ENCODE measurements at places on chromosomes 11 and 22. TPM values are rescaled to one million over a fixed set of nuclear protein-coding genes. Genes with fewer than 3 reads are reported as not detected.

DNA sequence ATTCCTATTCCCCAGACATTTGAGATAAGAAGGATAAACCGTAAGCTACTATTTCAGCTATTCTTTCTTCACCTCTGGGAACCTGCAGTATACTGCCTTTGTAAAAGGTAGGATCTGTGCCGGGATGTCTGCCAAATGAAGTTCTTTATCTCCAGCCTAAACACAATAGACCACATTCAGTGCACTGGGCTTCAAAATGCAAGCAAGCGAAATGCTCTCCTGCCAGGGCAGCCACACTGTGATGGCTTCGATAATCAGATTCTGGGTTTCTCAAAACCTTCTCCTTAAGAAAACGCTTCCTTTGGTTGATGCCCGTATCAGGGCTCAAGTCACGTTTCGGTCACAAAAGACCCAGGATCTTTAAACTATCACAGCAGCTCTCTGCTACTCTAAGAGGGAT, 299.5 kb upstream of the B3GAT1 start:
- no peak for DNase-seq

DNA sequence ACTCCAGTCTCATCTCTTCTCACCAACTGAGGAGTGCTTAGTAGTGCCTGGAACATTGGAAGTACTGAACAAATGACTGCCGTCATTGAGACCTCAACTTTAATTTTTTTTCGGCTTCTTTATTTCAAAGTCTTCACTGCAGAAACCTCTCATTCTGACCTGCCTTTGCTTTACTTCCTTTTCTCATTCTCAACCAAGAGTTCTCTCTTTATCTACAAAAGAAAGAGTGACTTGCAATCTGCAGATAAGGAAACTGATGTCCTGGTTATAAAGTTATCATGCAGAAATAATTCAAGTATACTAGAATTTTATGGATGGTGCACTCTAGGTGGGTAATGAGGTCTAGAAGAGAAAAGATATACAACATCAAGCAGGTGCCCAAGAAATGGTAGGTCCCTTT, 1.2 kb upstream of the EED start:
- DNase-seq = no peak

DNA sequence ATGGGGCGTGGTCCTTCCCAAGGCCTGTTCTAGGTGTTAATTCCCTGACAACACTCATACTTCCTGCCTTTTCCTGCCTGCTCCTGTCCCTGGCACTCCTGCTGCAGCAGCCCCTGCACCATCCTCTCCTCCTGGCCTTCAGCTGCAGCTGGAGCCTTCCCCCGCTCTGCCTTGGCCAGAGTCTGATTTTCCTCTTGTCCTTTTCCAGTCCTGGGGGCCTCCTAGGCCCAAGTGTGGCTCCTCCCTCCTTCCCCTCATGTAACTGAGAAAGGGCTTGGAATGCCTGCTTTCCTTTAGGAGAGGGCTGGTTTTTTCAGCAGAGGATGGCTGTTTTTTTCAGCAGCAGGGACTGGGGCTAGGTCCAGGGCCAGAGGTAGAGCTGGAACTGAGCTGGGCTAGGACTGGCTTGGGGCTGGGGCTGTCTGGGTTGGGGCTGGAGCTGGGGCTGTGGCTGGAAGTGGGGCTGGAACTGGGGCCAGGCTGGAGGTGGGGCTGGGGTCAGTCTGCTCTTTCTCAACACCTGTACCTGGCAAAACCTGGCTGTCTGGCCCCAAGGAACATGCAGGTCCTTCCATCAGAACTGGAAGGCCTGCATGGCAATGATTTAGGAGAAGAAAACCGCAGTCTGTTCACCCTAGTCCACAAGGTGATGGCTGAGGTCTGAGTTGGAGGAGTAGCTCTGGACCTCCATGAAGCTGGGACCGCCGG, 23.6 kb downstream of the ZC3H7B start:
- DNase-seq = no peak

- peak; percentile 76 for DNase-seq
Measured at GRCh38 chr22:45441138-45441537, 27.6 kb downstream of the RIBC2 start.

Gene EMID1
- polyA plus RNA-seq = 6.2 TPM

- no peak for DNase-seq
Measured at GRCh38 chr11:28176351-28176750, 68.2 kb downstream of the METTL15 start.

Gene P2RY2
- not detected for polyA plus RNA-seq

GRCh38 chr11:116607027-116607426, 165.8 kb downstream of the BUD13 start:
- no peak for DNase-seq

GRCh38 chr11:111944139-111944538, 7.0 kb downstream of the DIXDC1 start:
- no peak for DNase-seq

GRCh38 chr11:69718147-69718546, 14.3 kb upstream of the FGF19 start:
- no peak for DNase-seq

Data from muscle of arm (tissue), 14 donors.